Stimulated activated CD8-positive, alpha-beta memory T cell treated with anti-CD3 and anti-CD28 coated beads, Interleukin-7, amount 100 ng/mL, for 24 hours (primary cell): ENCODE measurements at places on chromosomes 1 and 21.

DNA sequence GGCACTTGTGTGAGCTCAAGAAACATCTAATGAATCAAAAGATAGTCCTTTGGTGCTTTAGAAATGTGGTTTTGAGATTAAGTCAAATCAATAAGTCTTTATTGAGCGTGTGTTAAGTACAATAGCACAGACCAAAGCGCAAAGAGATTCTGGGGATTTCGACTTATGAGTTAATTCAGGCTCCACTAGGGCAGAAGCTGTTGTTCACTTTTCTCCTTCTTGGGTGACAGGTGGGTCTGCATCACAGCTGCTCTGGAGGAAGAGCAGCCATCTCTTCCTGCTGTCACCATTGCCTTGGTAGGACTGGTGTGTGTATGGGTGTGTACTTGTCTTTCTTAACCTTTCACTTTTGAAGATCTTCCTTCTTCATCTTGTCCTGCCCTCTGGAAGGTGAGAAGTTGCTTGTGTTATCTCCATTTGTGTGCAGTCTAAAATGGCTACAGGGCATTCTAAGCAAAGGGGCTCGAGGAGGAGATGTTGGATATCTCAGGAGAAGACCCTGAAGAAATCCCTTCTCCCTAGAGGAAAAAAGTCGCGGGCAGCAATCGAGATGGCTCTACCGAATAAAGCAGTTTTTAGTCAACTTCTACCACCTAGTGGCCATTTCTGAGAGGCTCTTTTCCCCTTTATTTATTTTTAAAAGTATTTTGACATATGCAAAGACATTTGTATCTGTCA, 22.9 kb upstream of the DISC1 start:
- DNase-seq: no peak

DNA sequence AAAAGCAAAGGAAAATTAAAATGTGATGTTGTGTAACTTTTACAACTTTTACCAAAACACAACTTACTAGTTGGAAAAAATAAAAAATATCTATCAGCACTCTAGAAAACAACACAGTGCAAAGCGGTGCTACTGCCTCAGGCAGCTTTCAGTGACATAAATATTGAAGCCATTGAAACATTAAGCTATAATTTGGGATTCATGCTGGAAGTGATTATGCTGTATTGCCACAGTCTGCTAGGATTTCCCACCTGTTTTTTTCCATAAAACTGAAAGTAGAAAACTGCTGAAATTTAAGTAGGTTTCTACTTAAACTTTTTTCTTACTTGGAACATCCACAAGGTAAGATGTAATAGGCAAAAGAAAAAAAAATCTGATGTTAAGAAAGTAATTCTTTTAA, 674.4 kb downstream of the KCNT2 start:
- no peak for DNase-seq

DNA sequence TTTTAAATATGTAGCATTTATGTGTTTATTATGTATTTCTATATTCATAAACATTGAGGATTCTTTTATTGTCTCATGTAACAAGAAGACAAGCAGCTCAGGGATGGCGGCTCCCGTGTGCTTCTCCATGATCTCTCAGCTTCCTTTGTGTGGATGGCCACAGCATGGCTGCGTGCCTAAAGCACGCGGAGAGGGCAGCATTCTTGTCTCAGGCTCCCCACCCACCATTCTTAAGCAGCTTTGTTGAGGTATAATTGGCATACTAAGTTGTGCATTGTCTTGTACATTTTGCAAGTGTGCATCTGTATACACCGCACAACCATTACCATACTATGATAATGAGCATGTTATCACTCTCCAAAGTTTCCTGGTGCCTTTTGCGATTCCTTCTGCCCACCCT, 81.6 kb downstream of the CAMTA1 start:
- DNase-seq: no peak

DNA sequence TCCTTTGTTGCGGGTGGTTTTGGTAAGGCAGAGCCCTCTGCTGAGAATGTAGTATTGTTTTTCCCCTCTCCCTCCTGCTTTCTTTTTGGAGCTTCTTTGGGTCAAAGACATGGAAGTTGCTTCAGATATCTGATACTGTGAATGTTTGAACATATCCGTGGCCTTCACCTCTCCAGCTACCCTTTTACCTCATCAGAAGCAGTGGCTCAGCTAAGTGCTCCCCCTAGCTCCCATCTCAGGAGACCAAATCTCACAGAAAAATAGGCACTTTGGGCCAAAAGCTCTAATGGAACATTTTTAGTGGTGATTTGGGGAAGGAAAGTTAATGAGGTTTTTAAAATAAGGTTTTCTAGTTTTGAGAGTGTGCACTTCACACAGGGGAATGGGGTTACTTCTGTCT, 6.3 kb downstream of the TMEM200B start:
- no peak for DNase-seq
